Left hindlimb (tissue), 1 donor: ENCODE measurements at places on chromosomes 5 and 9.

- DNase-seq = no peak
Observed at GRCh38 chr5:93731987-93732386, 9.4 kb downstream of the POU5F2 start.

GRCh38 chr5:132052520-132052919 is 7.9 kb upstream of the IL3 start:
- no peak for DNase-seq

- no peak for DNase-seq
Observed at GRCh38 chr5:33258553-33258952, 182.2 kb upstream of the TARS1 start.

GRCh38 chr5:73966451-73966850 is 340.5 kb downstream of the ARHGEF28 start:
- DNase-seq = no peak
